ENCODE measurements at places on chromosomes 5 and 9. TPM values are rescaled to one million over a fixed set of nuclear protein-coding genes. Genes with fewer than 3 reads are reported as not detected.

DNA sequence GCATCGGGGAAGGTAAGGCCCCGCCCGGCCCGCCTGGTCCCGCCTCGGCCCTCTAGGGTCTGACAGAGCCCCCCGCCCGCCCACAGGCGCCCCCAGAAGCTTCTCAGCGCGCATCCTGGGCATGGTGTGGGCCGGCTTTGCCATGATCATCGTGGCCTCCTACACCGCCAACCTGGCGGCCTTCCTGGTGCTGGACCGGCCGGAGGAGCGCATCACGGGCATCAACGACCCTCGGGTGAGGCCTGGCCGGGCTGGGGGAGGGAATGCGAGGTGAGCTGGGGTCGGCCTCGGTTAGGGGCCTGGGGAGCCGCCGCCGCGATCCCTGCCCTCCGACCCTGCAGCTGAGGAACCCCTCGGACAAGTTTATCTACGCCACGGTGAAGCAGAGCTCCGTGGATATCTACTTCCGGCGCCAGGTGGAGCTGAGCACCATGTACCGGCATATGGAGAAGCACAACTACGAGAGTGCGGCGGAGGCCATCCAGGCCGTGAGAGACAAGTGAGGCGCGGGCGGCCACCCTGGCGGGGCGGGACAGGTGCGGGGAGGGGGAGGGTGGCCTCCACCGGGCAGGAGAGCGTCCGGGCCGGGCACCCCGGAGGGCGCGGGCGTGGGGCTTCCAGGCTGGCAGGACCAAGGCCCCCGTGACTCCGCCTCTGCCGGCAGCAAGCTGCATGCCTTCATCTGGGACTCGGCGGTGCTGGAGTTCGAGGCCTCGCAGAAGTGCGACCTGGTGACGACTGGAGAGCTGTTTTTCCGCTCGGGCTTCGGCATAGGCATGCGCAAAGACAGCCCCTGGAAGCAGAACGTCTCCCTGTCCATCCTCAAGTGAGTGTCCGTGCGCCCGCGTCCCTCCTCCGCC is 7.1 kb downstream of the LRRC26 start:
- H3K36me3 ChIP-seq = no peaks in the 10 kb centered on the region
- no peak overlapping the region for H3K4me3 ChIP-seq
- no peak for DNase-seq
- peaks cover 11% of the 10 kb centered on the region for H3K4me1 ChIP-seq
- H3K27ac ChIP-seq = no peak overlapping the region

The COL5A1 gene
- total RNA-seq = 0.16 TPM

DNA sequence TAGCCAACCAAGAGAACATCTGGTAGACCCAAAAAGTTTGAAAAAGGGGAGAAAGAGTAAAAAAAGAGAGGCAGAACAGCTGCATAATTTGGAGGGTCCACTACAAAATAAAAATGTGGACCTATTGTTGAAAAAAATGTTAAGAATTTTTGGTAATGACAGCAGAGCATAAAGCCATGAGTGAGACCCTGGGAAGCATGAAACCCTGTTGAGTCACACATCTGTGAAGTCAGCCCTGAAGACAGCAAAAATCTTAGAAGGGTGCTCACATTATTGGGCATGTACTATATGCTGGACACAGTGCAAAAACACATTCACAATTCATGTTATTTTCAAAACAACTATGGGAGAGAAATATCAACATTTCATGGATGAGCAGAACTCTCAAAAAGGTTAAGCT is 56.4 kb upstream of the LIFR start:
- H3K36me3 ChIP-seq = no peaks in the 10 kb centered on the region
- no peak overlapping the region for H3K4me3 ChIP-seq
- no peaks in the 10 kb centered on the region for H3K4me1 ChIP-seq
- H3K27ac ChIP-seq = no peak overlapping the region
- no peak for DNase-seq

- no peak overlapping the region for H3K27ac ChIP-seq
- DNase-seq = no peak
- H3K36me3 ChIP-seq = no peaks in the 10 kb centered on the region
Measured at GRCh38 chr5:4873652-4874051, 266.5 kb upstream of the ADAMTS16 start.

DNA sequence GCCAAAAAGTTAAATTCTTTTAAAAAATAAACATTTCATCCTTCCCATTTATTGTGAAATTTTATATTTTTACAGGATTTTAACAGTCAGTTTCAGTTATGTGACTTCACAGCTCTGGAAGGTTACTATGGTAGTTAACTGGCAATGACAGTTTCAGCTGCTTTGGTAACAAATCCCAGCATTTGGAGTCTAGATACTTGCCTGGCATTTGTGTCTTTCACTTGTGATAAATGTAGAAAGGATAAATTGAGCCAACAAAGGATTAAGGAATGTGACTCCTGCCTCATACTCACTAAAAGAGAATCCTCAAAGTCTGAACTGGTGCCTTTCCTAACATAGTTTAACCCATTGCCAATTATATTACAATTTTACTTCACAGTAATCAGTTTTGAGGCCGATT is 315.5 kb downstream of the FER start:
- no peaks in the 10 kb centered on the region for H3K4me1 ChIP-seq
- H3K4me3 ChIP-seq = no peak overlapping the region
- no peak overlapping the region for H3K27ac ChIP-seq
- DNase-seq = no peak
- H3K36me3 ChIP-seq = no peaks in the 10 kb centered on the region
- H3K27me3 ChIP-seq = peaks cover 4% of the 10 kb centered on the region

- H3K36me3 ChIP-seq = no peaks in the 10 kb centered on the region
- H3K4me1 ChIP-seq = no peaks in the 10 kb centered on the region
- H3K4me3 ChIP-seq = no peak overlapping the region
- DNase-seq = no peak
- H3K27ac ChIP-seq = no peak overlapping the region
Measured at GRCh38 chr9:72949918-72950325, 2.9 kb downstream of the ALDH1A1 start.

The ARHGEF28 gene
- total RNA-seq = not detected

DNA sequence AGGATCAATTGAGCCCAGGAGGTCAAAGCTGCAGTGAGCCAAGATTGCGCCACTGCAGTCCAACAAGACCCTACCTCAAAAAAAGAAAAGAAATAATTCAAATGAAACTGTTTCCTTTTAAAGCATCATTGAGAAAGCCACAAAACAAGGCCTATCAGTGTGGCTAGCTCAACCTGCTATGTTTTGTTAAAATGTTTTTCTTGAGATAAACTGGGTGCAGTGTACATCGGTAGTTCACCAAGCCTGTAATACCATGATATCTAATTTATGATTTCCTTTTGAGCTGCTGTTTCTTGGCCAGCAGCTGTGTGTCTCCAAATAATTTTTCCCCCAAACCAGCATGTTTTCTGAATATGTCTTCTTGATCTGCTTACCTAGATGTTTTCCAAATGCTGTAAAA is 97.3 kb upstream of the GOLGA1 start:
- H3K36me3 ChIP-seq = no peaks in the 10 kb centered on the region
- no peak for DNase-seq
- H3K27me3 ChIP-seq = no peaks in the 10 kb centered on the region
- no peak overlapping the region for H3K4me3 ChIP-seq

GRCh38 chr9:111566234-111566633 is 33.2 kb downstream of the PTGR1 start:
- no peak overlapping the region for H3K27ac ChIP-seq
- no peak for DNase-seq
- no peak overlapping the region for H3K4me3 ChIP-seq
- no peaks in the 10 kb centered on the region for H3K36me3 ChIP-seq
- no peaks in the 10 kb centered on the region for H3K27me3 ChIP-seq

The FOXD1 gene
- 0.23 TPM for total RNA-seq
